Smooth muscle cell of the pulmonary artery (primary cell): ENCODE measurements at places on chromosomes 1 and 21. TPM values are rescaled to one million over a fixed set of nuclear protein-coding genes. Genes with fewer than 3 reads are reported as not detected.

Gene GPR3
- 0.20 and 0.50 TPM in 2 replicates for total RNA-seq

Gene TMEM82
- not detected in 2 replicates for total RNA-seq

Gene UAP1
- total RNA-seq, result 96.6 and 161 TPM in 2 replicates

Gene SUSD4
- total RNA-seq, result 0.17 TPM in 1 of 2 replicates, not detected in the other

Gene MCOLN2
- 0.85 and 1.3 TPM in 2 replicates for total RNA-seq

Gene DYNLT4
- total RNA-seq, result 0.17 TPM in 1 of 2 replicates, not detected in the other

Gene PDC
- total RNA-seq, result 0.07 TPM in 1 of 2 replicates, not detected in the other

Gene CDK11A
- 5.9 and 11.8 TPM in 2 replicates for total RNA-seq

Gene NTNG1
- 1.6 and 6.4 TPM in 2 replicates for total RNA-seq

Gene S100A9
- total RNA-seq, result 0.56 TPM in 1 of 2 replicates, not detected in the other

Gene SPRR2F
- not detected in 2 replicates for total RNA-seq

Gene MKNK1
- 18.1 and 20.0 TPM in 2 replicates for total RNA-seq

Gene DHRS3
- 9.6 and 35.3 TPM in 2 replicates for total RNA-seq

Gene RHD
- total RNA-seq, result not detected in 2 replicates

Gene SMYD2
- total RNA-seq, result 26.4 and 36.0 TPM in 2 replicates

Gene FMO3
- total RNA-seq, result 0.43 and 1.2 TPM in 2 replicates

Gene CASZ1
- total RNA-seq, result 0.26 and 0.50 TPM in 2 replicates

Gene MAP1LC3C
- total RNA-seq, result 0.13 TPM in 2 replicates

Gene ATF3
- total RNA-seq, result 6.6 and 12.6 TPM in 2 replicates

Gene FAM177B
- total RNA-seq, result not detected in 2 replicates

Gene PPFIA4
- 32.2 and 39.6 TPM in 2 replicates for total RNA-seq

Gene PLEKHN1
- 0.33 and 0.66 TPM in 2 replicates for total RNA-seq

Gene LHX8
- not detected in 2 replicates for total RNA-seq

Gene SYT14
- 0.13 and 9.1 TPM in 2 replicates for total RNA-seq

Gene FAM163A
- under 0.01 TPM in 1 of 2 replicates, not detected in the other for total RNA-seq

Gene RGS1
- total RNA-seq, result not detected in 2 replicates

Gene C1orf141
- not detected in 2 replicates for total RNA-seq

Gene SLAMF9
- 0.26 and 0.59 TPM in 2 replicates for total RNA-seq

Gene E2F2
- 0.13 and 0.39 TPM in 2 replicates for total RNA-seq

Gene DNASE2B
- not detected in 2 replicates for total RNA-seq
